ENCODE measurements at places on chromosomes 2 and 18. TPM values are rescaled to one million over a fixed set of nuclear protein-coding genes. Genes with fewer than 3 reads are reported as not detected.

DNA sequence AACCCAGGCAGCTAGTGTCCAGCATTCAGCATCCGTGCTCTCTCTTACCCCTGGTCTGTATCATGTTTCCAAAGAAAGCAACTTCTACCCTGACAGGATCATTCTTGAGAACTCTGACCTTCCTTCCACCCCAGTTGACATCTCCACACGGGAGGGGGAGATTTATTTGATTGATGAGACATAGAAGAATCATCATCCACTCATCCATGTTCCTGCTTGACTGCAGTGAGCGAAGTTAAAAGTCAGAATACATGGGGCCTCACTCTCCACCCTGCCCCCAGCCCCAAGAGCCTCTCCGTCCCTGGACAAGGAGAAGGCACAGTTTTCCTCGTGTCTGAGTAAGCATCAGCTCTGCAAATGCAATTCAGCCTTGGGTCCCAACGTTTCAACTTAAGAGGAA is 356.0 kb upstream of the TNP1 start:
- no peak for DNase-seq

DNA sequence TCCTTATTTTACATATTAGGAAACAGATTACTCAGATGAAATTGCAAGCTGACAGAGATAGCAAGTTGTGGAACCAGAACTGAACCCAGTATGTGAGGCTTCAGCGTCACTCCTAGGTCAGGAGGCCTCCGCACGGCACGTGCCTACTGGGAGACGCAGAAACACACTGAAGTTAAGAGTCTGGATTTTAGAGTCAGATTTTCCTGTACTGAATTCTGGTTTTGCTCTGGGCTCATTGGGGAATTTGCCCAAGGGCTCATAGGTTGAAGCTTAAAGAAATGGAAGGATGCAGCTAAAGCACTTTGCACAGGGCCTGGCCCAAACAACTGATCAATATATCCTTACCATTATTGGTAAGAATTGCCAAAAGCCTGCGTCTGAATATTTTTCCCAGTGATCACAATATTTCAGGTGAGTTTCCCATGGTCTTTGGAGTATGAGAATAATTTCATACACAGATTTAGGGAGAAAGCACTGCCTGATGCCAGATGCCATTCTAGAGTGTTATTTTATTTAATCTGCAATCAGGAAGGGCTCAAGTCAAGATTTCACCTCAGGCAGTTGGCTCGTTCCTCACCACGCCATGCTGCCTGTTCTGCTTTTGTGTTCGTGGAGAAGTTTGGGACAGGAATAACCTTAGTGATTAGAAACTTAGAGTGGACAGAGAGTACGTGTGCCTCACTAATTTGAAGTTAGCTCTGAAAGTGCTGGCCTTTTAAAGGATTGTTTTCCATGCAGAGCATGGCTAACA is 331.9 kb downstream of the MYCN start:
- DNase-seq: no peak

The PCARE gene
- not detected for polyA plus RNA-seq

The FAM228A gene
- not detected for polyA plus RNA-seq

DNA sequence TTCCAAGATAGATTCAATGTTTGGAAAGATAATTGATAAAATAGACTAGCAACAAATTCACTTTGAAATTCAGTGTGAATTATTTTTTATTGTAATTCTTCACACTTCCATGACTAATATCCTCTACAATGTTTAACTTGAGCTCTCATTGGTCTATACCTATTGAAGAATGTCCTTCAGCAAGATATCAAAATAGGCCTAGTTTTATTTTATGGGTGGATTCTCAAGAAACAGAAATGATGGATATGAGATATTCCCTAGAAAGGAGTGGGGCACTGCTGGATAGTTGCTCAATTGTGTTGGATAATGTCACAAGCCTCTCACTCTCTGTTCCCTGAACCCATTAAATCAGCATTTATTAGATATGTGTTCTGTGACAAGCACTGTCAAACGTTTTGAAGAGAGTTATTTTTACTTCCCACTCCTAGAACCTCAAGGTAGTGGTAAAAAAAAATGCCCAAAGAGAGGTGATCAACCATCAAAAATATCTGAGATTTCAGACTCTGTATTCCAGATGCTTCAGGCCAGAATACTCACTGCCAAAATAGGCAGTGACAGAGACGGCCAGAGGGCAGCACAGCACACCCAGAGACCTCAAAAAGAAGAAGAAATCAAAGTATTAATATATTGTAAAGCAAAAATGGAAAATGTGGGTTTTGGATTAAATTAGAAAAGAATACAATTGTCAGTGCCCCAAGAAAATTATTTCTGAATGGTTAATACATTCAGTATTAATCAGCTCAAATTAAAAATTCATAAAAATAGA is 87.5 kb downstream of the TRIB2 start:
- no peak for DNase-seq

- no peak for DNase-seq
Measured at GRCh38 chr2:9800639-9800974, 42.7 kb upstream of the TAF1B start.

The KLHL41 gene
- 0.20 TPM for polyA plus RNA-seq

The RESP18 gene
- polyA plus RNA-seq: not detected

GRCh38 chr2:216770050-216770449 is 74.7 kb upstream of the IGFBP5 start:
- no peak for DNase-seq

- DNase-seq: no peak
Measured at GRCh38 chr2:127953849-127954248, 68.1 kb upstream of the AMMECR1L start.

DNA sequence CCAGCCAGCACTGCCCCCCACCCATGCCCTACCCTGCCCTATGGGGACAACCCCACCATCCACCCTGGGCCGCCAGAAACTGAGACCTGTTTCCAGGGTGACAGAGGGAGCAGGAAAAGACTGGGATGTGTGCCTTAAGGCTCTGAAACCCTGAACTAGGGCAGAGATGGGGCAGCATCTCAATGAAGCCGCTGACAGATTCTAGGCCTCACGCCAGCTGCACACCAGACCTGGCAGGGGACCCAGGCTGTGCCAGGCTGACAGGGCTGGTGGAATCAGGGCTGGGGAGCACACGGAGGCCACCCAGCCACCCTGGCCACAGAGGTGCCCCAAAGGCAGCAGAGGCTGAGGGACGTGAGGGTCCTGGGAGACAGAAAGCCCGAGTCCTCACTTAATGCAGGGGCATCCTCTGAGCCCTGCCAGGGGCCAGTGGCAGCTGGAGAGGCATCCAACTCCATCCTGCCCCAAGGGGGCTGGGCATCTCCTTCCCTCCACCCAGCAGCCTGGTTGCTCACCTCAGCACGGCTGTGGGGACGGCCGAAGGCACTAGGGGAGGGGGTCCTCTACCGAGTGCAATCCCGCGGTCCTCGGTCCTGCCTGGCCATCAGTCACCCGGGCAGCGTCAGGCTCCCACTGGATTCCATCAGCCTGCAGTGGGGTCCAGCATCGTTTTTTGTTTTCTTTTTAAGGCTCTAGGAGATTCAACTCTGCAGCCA is 169.2 kb downstream of the ZFP36L2 start:
- DNase-seq: no peak

The INHBB gene
- polyA plus RNA-seq: not detected

The MFSD6 gene
- 19.7 TPM for polyA plus RNA-seq

DNA sequence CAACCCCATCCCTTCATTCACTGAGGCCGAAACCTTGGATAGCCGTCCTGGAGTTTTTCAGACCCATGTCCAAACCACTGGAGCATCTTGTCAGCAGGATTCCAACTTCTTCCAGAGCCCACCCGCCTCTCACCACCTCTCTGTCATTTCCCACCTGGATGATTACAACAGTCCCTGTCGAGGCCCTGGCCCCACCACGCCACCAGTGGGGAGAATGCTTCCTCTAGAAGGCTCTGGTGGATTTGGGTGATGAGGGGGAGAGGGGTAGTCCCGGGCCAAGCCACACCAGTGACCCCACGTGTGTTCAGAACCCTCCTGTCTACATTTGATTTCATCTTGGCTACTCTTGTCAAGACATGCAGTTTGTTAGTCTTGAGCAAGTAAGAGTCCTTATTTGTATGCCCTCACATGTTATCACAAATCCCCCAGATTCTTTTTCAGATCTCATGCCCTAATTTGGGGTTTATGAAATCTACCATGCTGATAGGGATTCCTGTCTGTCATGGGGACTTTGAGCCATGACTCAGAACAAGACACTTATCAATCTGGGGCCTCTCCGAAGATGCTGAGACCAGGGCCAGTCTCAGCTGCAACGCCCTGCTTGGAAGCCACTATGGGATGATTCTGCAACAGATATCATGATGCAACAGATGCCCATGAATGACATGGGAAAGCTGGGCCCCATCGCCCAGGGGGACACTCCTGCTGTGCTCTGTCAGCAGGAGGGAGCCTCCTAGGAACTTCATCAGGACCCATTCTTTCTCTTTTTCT is 186.1 kb downstream of the ZFP36L2 start:
- no peak for DNase-seq

The MRPL33 gene
- polyA plus RNA-seq: 233 TPM

DNA sequence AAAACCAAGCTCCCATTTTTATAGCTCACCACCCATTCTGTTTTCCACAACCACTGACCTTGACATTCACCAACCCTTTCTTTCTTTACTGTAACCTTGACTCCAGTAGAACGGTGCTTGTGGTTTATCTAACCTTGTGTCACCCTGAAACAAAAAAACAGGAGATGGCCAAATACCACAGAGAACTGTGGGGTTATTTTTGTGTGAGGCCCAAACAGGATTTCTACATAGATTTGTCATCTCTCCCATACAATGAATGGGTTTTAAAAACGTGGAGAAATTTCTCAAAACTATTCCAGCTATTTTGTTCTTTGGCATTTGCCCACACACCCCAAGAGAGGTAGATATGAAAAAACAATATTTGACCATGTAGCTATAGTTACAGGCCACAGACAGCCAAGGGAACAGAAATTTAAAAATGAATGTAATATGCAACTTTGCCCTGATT is 231.3 kb upstream of the TANK start:
- DNase-seq: no peak

GRCh38 chr2:27501042-27501441 is 4.4 kb downstream of the GCKR start:
- DNase-seq: no peak

The MLPH gene
- polyA plus RNA-seq: not detected

The ODC1 gene
- polyA plus RNA-seq: 66.5 TPM

The ABCB11 gene
- polyA plus RNA-seq: not detected

DNA sequence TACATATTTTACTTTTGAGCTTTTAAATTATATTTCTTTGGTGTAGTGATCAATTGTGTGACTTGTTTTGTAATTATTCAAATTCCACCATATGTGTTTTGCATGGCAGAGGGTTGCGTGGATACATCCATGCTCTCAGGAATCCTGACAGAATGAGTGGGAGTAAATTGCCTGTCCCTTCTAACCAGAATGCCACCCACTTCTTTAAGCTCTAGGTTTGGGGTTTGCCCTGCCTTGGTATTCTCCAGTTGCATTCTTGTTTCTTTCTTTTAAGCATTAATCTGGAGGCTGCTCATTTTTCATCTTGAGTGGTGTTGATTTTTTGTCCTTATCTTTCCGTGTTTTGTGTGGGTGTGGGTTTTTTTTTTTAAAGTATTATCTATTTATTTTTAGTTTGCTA is 360.0 kb downstream of the PTPRM start:
- DNase-seq: no peak

GRCh38 chr2:226782092-226782713 is 17.4 kb downstream of the IRS1 start:
- DNase-seq: no peak

Measured in naive thymus-derived CD4-positive, alpha-beta T cell (primary cell).